ENCODE measurements at places on chromosomes 1 and 21.

DNA sequence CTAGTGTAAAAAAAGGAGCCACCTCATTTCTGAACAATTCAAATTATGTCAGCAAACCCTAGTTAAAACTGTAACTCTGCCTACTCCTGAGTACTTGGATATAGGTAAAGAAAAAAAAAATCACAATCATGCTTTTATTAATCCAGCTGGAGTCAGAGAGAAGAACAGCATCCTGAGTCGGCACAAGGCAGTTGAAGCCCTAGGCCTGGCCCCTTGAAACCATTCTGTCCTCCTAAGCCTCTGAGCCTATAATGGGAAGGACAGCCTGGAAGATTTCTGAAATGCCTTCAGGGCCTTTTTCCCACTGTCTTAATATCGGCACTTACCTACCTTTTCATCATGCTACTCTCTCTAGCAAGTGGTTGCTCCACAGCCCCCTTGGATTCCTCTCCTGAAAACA, 32.5 kb downstream of the CDC42BPA start:
- peaks cover 5% of the 10 kb centered on the region for H3K27me3 ChIP-seq
- peaks cover 2% of the 10 kb centered on the region for H3K36me3 ChIP-seq
- DNase-seq: no peak
- no peak overlapping the region for H3K4me3 ChIP-seq
- H3K27ac ChIP-seq: no peak overlapping the region
- no peaks in the 10 kb centered on the region for H3K4me1 ChIP-seq

- no peaks in the 10 kb centered on the region for H3K27me3 ChIP-seq
- H3K4me1 ChIP-seq: peaks cover 51% of the 10 kb centered on the region
- peaks cover 2% of the 10 kb centered on the region for H3K36me3 ChIP-seq
- H3K4me3 ChIP-seq: peak overlapping the region; percentile 5
These were observed 4.1 kb downstream of the EFHD2 start for GRCh38 chr1:15413563-15414444.

DNA sequence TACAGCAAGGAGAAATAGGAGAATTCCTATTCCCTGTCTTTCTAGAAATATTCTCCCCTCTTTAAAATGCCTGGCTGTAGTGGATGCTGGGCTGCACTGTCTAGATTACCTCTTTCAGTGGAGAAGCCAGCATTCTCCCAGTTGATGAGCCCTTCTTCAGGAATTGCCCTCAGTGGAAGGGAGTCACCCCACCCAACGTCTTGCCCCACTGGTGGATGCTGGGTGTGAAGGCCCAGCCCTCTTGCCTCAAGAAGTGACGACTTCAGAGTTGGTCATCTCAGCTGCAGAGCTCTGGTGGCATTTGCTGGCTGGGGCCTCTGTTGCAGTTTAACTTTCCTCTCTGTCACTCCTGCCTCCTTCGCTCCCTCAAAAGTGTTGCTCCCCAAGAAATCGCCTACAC, 248.2 kb downstream of the ATG4C start:
- H3K4me1 ChIP-seq: no peaks in the 10 kb centered on the region
- no peak overlapping the region for H3K27ac ChIP-seq
- peaks cover 3% of the 10 kb centered on the region for H3K27me3 ChIP-seq

- no peak overlapping the region for H3K4me3 ChIP-seq
- DNase-seq: no peak
- peaks cover 2% of the 10 kb centered on the region for H3K4me1 ChIP-seq
These were observed 3.8 kb upstream of the BCAS2 start for GRCh38 chr1:114585231-114585630.

DNA sequence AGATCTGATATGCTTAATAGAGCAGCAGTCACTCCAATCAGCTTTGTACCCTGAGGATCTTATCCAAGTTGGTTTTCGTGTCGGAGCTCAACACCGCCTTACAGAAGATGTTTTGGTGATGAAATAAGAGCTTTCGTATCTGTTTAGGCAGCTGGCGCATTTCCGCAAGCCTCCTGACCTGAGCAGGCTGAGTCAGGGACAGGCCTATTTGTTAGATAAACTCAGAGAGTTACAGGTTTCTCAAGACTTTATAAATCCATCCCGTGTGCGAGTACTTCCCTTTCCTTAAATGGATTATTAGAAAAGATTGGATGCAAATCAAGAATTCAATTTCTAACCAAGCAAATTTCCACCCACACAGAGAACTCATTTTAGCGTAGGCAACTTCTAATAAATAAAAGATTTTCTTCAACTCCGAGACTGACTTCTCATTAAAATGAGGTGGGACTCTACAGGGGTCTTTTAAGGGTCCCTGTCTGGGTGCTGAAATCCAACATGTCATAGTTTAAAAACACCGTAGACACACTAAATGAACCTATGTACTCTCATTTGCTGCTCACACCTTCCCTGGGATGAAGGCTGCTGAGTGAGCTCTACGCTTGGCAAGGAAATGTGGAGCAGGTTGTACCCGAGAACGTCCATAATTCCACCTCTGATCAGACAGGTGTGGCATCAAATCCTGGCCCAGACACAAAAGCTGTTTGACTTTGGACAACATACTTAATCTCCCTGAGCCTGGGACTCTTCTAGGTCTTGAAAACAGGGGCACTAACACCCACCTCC, 106.9 kb upstream of the F3 start:
- H3K27ac ChIP-seq: no peak overlapping the region
- no peaks in the 10 kb centered on the region for H3K4me1 ChIP-seq
- no peaks in the 10 kb centered on the region for H3K36me3 ChIP-seq
- no peak overlapping the region for H3K4me3 ChIP-seq
- H3K27me3 ChIP-seq: no peaks in the 10 kb centered on the region
- no peak for DNase-seq

DNA sequence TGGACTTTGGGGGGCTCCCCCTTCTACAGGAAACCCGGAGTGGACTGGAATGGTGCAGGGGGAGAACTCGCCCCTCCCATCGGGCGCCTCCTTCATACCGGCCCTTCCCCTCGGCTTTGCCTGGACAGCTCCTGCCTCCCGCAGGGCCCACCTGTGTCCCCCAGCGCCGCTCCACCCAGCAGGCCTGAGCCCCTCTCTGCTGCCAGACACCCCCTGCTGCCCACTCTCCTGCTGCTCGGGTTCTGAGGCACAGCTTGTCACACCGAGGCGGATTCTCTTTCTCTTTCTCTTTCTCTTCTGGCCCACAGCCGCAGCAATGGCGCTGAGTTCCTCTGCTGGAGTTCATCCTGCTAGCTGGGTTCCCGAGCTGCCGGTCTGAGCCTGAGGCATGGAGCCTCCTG, at the start of gene TNFRSF14:
Gene TNFRSF14 (plus strand): TSS at position 95 of the 401 bp plus-strand sequence. CDS start 294 bp downstream, at position 389.
- peak within 1 kb of the TSS; percentile 92 for H3K4me3 ChIP-seq
- H3K27ac ChIP-seq: peak within 1 kb of the TSS; percentile 98
- H3K4me1 ChIP-seq: peaks cover 25% of the 10 kb centered on the region
- peak; percentile 66 for DNase-seq

- peaks cover 3% of the 10 kb centered on the region for H3K36me3 ChIP-seq
- no peaks in the 10 kb centered on the region for H3K27me3 ChIP-seq
- no peaks in the 10 kb centered on the region for H3K4me1 ChIP-seq
These were observed 11.1 kb downstream of the AMY2B start for GRCh38 chr1:103582464-103582863.

- H3K27me3 ChIP-seq: peaks cover 16% of the 10 kb centered on the region
- peaks cover 2% of the 10 kb centered on the region for H3K4me1 ChIP-seq
- peak; percentile 74 for DNase-seq
- H3K27ac ChIP-seq: no peak overlapping the region
- H3K36me3 ChIP-seq: no peaks in the 10 kb centered on the region
These were observed 41.2 kb downstream of the RRAGC start for GRCh38 chr1:38818175-38818976.

GRCh38 chr1:108000620-108001111, 35.7 kb upstream of the VAV3 start:
- H3K4me3 ChIP-seq: no peak overlapping the region
- H3K36me3 ChIP-seq: no peaks in the 10 kb centered on the region
- no peaks in the 10 kb centered on the region for H3K4me1 ChIP-seq
- DNase-seq: no peak

DNA sequence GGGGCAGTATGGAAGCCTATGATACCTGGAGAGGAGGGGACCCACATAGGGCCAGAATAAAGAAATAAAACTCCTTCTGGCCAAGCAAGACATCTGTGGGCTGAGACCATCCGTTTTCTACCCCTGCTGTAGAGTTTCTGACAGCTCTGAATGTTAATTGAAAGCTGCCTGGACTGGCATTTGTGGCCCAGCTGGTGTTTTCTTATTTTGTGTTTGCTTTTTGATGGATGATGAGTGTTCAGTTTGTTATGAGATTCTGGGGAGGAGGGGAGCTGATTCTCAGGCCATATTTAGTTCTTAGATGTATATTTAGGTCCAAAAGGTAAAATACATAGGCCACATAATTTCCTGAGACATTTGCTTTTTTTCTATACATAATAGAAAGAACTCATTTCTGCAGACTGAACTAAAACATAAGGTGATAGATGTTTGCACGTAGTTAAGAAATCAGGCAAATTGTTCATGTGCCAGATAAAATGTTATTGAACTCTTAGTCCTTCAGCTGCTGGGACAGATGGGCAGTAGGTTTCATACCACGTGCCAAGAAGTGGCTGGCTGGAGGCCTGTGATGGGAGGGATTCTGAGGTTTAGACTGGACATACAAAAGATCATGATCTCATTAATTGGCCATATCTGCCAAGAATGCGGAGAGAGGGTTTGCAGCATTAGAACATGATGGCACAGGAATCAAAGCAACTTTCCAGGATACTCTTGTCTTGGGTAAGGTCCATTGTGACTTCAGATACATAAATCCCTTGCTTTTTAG, 54.1 kb downstream of the DSCAM start:
- no peak overlapping the region for H3K27ac ChIP-seq
- H3K4me1 ChIP-seq: no peaks in the 10 kb centered on the region
- no peaks in the 10 kb centered on the region for H3K36me3 ChIP-seq
- no peak for DNase-seq

DNA sequence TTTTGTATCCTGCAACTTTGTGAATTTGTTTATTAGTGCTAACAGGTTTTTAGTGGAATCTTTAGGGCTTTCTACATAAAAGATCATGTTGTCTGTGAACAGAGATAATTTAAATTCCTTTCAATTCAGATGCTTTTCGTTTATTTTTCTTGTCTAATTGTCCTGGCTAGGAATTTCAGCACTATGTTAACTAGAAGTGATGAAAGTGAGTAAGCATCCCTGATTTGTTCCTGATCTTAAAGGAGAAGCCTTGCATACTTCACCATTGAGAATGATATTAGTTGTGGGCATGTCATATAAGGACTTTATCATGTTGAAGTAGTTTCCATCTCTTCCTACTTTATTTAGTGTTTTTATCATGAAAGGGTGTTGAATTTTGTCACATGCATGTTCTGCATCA, 23.6 kb upstream of the TRIM67 start:
- H3K27me3 ChIP-seq: peaks cover 21% of the 10 kb centered on the region
- peaks cover 2% of the 10 kb centered on the region for H3K36me3 ChIP-seq
- no peak overlapping the region for H3K27ac ChIP-seq
- no peak for DNase-seq
- peaks cover 3% of the 10 kb centered on the region for H3K4me1 ChIP-seq
- H3K4me3 ChIP-seq: no peak overlapping the region

DNA sequence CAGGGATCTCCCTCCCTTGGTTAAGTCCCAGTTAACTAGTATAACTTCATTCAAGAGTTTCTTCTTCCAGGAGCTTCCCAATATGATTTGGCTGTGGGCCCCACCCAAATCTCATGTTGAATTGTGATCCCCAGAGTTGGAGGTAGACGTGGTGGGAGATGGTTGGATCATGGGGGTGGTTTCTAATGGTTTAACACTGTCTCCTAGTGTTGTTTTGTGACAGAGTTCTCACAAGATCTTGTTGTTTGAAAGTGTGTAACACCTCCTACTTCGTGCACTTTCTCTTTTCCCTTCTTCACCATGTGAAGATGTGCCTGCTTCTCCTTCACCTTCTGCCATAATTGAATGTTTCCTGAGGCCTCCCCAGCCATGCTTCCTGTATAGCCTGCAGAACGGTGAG, 251.8 kb upstream of the FGGY start:
- H3K36me3 ChIP-seq: peaks cover 12% of the 10 kb centered on the region
- H3K27me3 ChIP-seq: no peaks in the 10 kb centered on the region
- no peak for DNase-seq
- peaks cover 27% of the 10 kb centered on the region for H3K4me1 ChIP-seq
- no peak overlapping the region for H3K4me3 ChIP-seq

- H3K27me3 ChIP-seq: no peaks in the 10 kb centered on the region
- H3K4me1 ChIP-seq: peaks cover 11% of the 10 kb centered on the region
- H3K27ac ChIP-seq: no peak overlapping the region
- DNase-seq: no peak
- no peak overlapping the region for H3K4me3 ChIP-seq
- H3K36me3 ChIP-seq: peaks cover 47% of the 10 kb centered on the region
These were observed 92.9 kb upstream of the TTC39A start for GRCh38 chr1:51423073-51423821.

GRCh38 chr1:2976180-2976562, 45.1 kb upstream of the ACTRT2 start:
- no peak for DNase-seq
- H3K27me3 ChIP-seq: peaks cover 1% of the 10 kb centered on the region
- H3K36me3 ChIP-seq: no peaks in the 10 kb centered on the region
- H3K4me3 ChIP-seq: no peak overlapping the region
- peaks cover 2% of the 10 kb centered on the region for H3K4me1 ChIP-seq

DNA sequence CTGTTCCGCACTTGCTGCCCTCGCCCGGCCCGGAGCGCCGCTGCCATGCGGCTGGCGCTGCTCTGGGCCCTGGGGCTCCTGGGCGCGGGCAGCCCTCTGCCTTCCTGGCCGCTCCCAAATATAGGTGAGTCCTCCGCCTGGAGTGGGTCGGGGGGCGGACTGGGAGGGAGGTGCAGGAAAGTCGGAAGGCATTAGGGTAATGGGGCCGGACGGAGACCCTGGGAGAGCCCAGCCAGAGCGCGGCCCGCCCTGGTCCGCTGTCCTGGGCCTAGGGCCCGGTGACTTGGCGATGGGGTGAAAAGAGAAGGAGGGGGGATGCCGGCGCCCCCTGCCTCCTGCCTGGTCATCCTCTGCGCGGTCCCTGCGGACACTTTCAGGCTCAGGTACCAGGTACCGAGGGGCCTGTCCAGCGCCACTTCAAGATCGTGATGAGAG, 243 bp downstream of the ADAM15 start:
- H3K4me1 ChIP-seq: peaks cover 9% of the 10 kb centered on the region
- H3K36me3 ChIP-seq: peaks cover 2% of the 10 kb centered on the region
- H3K27ac ChIP-seq: no peak overlapping the region
- H3K27me3 ChIP-seq: no peaks in the 10 kb centered on the region

DNA sequence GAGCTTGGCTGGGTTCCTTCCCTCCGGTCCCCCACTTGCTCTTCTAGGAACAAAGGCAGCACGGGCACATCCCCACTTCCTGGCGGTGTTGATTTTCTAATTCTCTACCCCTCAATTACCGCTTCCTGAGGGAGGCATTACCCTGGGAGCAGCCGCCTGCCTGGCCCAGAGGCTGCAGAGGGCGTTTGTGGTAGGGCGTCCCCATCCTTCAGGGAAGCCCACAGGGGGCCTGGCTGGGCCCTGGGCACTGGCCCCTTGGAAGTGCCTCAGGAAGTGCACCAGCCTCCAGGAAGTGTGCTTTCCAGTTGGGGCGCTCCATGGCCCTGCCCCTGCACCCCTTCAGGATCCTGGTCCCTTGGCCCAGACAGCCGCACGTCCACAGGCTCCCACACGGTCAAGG, 42.1 kb upstream of the CASZ1 start:
- no peak overlapping the region for H3K4me3 ChIP-seq
- no peak overlapping the region for H3K27ac ChIP-seq
- peaks cover 10% of the 10 kb centered on the region for H3K4me1 ChIP-seq
- no peaks in the 10 kb centered on the region for H3K36me3 ChIP-seq

Measured in memory B cell (primary cell).